ENCODE measurements at places on chromosomes 1 and 21. TPM values are rescaled to one million over a fixed set of nuclear protein-coding genes. Genes with fewer than 3 reads are reported as not detected.

DNA sequence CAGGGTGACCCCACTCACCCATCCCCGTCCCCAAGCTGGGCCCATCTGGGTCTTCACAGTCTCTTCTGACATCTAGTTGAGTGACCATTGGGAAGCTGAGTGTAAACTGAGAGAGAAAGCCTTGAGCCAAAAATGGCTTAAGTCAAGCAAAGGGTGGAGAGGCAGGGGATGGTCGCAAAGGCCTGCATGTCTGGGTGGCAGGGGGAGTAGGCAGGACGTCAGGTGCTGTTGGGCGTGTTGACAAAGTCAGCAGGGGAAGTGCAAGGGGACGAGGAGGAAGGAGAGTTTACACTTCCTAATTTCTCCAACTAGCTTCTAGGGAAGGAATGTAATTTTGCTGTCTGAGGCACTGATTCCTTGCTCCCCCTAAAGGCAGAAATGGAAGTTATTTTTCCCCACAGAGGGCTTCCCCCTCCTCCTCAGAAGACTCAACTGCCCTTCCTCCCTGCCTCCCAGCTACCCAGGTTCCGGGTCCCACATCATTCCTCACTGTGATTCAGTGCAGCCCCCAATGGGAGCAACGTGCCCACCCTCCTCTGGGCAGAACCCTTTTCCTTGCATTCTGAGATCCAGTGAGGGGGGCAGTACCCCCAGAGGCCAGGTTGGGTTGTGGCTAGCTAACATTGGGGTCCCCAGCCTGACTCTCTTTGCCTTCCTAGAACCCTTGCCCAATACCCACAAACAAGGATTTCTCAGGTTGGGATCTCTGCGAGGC is 1.2 kb upstream of the ADORA1 start:
- no peak for ATAC-seq

GRCh38 chr1:118928739-118929554 is 59.2 kb downstream of the TBX15 start:
- ATAC-seq = no peak

- no peak for ATAC-seq
These were observed 718.6 kb downstream of the AMY1C start for GRCh38 chr1:104468282-104468681.

DNA sequence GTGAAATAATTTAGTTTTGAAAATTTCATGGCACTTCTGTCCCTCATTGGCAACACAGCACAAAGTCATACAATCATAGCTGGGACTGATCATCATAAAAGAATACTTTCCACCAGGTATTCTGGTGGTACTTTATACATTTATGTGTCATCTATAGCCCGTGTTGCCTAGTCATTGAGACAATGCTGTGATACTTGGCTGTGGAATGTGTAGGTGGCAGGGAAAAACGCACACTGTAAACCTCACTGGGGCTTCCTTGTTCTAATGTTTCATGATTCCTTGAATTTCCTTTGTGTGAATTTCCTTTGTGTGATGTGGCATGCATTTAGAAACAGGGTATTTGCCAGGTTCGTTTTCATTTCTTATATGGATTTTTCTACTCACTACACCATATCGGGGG is 118.3 kb downstream of the FMN2 start:
- ATAC-seq = no peak

GRCh38 chr1:199122532-199123311 is 483.9 kb downstream of the PTPRC start:
- ATAC-seq = no peak

DNA sequence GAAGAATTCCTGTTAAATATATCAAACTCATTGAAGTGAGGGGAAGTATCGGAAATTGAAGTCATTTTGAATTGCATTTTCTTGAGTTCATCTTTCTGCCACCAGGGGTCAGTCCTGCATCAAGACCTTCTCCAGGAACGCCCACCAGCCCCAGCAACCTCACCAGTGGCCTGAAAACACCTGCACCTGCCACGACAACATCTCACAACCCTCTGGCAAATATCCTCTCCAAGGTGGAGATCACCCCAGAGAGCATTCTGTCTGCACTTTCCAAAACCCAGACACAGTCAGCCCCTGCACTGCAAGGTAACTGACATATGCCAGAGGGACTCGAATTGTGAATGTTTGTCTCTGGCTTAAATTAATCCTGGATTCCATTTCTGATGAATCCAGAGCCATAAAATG is 22.8 kb upstream of the TARS2 start:
- ATAC-seq = peak; percentile 31

GRCh38 chr1:203649551-203649998 is 22.9 kb downstream of the ATP2B4 start:
- no peak for ATAC-seq

DNA sequence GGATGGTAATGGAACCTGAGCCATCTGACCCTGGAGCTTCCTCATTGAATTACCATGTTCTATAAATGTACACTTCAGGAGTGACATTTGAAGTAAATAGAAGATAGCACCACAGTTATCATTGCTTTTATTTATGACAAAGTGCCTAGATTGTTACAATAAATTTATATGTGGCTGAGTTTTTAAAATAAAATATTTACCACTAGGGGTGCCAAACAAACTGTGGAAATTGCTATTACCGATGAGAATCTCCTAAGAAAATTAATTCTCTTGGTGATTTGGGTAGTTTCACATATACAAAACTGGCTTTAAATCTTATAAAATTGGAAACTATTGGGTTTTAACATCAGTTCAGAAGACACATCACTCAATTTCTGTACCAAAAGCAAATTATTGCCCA is 1.4 kb upstream of the TNR start:
- ATAC-seq = no peak

DNA sequence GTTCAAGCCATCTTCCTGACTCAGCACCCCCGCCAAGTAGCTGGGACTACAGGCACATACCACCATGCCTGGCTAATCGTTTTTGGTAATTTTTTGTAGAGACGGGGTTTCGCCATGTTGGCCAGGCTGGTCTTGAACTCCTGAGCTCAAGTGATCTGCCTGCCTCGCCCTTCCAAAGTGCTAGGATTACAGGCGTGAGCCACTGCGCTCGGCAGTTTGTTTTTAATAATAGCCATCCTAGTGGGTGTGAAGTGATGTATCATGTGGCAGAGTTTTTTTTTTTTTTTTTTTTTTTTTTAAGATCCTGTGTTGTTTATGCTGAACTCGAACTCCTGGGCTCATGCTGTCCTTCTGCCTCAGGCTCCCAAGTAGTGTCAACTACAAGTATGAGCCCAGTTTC is 51.8 kb downstream of the SPEN start:
- ATAC-seq = peak; percentile 50

DNA sequence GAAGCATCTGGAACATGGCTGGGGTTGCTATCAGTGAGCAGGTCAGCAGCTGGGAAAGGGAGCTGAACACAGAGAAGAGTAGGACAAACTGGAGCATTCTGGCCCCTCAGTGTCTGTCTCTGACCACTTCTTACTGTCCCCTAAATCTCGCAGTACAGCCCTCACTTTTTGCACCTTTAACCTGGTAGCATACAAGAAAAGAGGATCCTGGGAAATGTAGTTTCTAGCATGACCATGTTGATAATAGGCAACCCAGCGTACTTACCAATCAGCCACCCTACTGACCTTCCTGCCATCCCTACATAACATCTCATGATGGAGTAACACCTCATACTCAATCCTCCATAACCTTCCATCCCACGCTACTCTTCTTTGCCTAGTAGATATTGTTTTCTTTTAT is 99.1 kb upstream of the RAVER2 start:
- no peak for ATAC-seq

DNA sequence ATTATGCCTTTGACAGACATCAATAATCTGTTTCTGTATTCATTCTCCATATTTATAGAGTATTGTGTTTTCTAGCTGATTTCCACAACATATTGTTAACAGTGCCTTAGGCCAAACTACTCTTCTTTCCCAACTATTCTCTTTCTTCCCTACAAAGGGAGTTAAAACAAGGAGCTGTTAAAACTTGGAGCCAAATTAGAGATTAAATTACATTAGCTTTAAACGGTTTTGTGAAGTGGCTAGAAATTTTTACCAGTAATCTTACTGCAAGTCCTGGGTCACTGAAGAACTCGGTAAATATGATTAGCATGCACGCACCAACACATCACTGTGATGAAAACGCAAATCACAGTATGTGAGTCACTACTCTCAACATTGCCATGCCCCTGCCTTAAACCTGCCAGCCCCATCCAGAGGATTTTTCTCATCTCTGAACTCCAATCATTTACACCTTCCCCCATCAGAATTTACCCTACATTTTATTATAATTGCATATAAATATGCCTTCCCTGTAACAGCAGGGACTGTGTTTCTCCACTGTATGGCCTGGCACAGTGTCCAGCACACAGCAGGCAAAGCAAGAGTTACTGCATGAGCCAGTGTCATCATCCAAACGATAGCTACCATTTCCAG is 1.5 kb upstream of the PRDX6 start:
- ATAC-seq = no peak

DNA sequence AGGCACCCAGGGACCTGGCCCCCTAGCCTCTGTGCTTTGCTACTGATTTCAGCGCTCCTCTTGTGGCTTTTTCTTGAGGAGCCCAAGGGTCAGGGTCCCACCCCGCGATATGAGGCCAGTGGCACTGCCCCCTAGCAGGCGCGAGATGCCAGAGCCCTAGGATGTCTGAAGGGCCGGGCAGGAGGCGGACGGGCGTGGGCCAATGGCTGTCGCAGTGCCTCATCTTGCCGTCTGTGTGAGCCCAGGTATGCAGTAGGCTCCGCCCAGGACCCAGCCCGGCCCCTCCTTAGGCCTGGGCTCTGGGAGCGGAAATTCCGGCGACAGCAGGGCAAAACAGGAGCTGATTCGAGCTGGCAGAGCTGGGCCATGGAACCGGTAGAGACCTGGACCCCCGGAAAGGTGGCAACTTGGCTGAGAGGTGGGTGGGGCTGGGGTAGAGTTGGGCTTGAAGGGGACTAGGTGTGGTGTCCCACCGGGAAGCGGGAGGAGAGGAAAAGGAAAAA is at the start of gene CNKSR1:
CNKSR1 (plus strand) TSS at position 310 of the 503 bp plus-strand sequence; CDS start at position 367, 57 bp downstream.
- ATAC-seq = no peak

DNA sequence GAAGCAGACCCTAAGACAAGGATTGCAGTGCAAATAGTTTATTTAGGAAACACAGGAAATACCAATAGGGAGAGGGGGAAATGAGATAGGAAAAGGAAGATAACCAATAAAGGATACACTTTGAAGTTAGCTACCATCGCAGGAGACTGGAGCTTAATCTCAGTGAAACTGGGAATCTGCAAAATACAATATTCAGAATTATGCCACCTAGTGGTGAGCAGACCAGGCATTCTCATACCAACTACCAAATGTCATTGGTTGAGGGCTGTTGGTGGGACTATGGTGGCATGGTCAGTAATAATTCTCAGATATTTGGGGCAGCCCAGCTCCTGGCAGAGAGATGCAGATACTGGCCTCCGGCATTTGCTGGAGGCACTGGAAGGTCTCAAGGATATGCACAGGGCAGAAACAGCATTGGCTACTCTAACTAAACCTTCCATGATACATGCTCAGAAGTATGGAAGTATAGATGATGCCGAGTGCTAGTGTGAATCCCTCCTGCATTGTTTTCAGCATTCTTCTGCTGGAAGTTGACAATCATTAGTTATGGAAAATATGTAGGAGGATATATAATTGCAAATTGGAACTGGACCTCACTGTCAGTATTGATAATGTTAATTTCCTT is 11.8 kb upstream of the ZFP69B start:
- no peak for ATAC-seq

- no peak for ATAC-seq
These were observed 16.9 kb upstream of the BTG2 start for GRCh38 chr1:203288400-203288799.

DNA sequence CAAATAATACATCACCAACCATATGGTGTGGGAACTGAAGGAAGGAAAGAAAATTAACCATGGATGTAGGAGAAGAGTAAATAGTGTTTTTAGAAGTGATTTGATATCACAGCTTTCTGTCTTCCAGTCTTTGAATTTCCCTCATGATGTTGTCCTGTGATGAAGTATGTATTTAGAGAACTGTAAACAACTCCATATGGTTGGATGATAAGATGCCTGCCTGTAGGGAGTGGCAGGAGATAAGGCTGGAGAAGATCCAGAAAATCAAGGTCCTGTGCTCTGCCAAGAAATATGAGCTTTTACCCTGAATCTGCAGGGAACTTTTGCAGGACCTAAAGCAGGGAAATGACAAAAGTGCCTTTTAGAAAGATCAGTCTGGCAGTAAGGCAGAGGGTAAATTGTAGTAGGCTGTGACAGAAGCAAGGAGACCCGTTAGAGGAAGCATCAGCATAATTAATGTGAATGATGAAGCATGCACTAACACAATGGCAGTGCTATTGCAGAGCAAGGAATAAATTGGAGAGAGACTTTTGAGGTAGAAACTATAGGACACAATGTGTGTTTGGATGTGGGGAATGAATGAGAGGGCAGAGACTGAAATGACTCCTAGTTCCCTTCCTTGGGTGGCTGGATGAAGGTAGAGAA is 21.9 kb downstream of the CEPT1 start:
- no peak for ATAC-seq

- no peak for ATAC-seq
These were observed 12.8 kb downstream of the PDE9A start for GRCh38 chr21:42666023-42666747.

- peak; percentile 82 for ATAC-seq
These were observed 99.5 kb upstream of the BMP8A start for GRCh38 chr1:39391691-39392679.

- ATAC-seq = no peak
These were observed at the start of gene PDZK1 for GRCh38 chr1:145707183-145707867. PDZK1 (minus strand) TSS chr1:145707368; CDS start chr1:145688021, 19,347 bp downstream.

DNA sequence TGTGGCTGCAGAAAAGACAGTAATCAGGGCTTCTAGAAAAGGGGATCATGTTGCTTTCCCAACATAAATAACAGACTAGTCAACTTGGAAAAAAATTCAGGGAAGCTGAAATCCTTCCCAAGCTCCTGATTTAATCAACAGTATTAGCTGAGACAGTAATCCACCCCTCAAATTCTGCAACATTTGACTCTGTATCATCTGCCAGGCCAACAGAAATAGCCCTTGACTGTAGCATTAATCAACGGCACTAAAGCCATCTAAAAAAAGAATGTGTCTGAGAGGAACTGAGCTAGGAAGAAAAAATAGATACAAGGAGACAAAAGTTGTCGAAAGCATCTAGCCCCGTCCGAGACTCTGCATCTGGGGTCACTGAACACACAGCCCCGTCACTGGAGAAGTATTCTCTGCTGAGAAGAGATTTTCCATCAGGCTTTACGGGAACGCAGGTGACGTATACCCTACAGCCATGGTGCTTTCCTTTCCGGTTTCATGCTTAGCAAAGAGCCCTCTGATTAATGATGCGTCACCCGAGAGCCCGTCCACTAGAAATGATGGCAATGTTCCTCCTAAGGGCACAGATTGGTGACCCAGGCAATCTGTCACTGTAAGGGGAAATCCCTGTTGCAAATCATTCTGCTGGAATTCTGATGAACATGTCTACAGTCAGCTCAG is 42.1 kb upstream of the TP53BP2 start:
- ATAC-seq = peak; percentile 91

GRCh38 chr1:108556066-108556465 is 3.8 kb upstream of the EEIG2 start:
- ATAC-seq = no peak

Gene UTS2
- not detected for total RNA-seq

Gene HMGCS2
- 3.4 TPM for total RNA-seq

Gene SYT2
- 0.59 TPM for total RNA-seq

Gene CFHR5
- not detected for total RNA-seq

Gene OR2L13
- not detected for total RNA-seq

Gene HCN3
- total RNA-seq = 1.4 TPM

Gene FNDC5
- 10.5 TPM for total RNA-seq

Gene PRCC
- 33.4 TPM for total RNA-seq

Gene RGSL1
- not detected for total RNA-seq

Gene MPZ
- total RNA-seq = 5.3 TPM

Gene FAM110D
- 12.5 TPM for total RNA-seq

Gene MOB3C
- total RNA-seq = 22.1 TPM

Gene FMO3
- total RNA-seq = 5.5 TPM

All from gastroesophageal sphincter (tissue), 4 donors.